ENCODE measurements at places on chromosomes 13 and 19.

DNA sequence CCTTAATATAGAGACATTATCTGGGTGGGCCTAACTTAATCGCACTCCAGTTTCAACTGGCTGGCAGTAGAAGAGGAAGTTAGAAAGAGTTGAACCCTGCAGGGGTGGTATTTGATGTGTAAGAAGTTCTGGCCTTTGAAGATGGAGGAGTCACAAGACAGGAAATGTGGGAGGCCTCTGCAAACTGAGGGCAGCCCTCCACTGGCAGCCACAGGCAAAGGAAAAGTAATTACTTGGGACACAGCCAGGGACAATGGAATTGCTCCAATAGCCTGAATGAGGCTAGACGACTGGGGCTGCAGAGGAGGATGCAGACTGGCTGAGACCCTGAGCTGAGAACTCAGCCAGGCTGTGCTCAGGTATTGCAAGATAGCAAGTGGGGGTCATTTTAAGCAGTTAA is 703.3 kb upstream of the ARGLU1 start:
- no peak for DNase-seq

- DNase-seq: no peak
Observed at GRCh38 chr19:56126983-56127780, 6.1 kb upstream of the ZNF787 start.

GRCh38 chr13:112587212-112587763 is 665 bp downstream of the TUBGCP3 start:
- DNase-seq: peak; percentile 65

GRCh38 chr13:52686376-52686775 is 33.7 kb downstream of the SUGT1 start:
- DNase-seq: no peak

- DNase-seq: no peak
Observed at GRCh38 chr19:46493236-46494145, 2.2 kb downstream of the PNMA8B start.

- no peak for DNase-seq
Observed at GRCh38 chr13:32624441-32624840, 38.2 kb downstream of the PDS5B start.

GRCh38 chr19:3359015-3359918 is 7.1 kb upstream of the NFIC start:
- DNase-seq: no peak

DNA sequence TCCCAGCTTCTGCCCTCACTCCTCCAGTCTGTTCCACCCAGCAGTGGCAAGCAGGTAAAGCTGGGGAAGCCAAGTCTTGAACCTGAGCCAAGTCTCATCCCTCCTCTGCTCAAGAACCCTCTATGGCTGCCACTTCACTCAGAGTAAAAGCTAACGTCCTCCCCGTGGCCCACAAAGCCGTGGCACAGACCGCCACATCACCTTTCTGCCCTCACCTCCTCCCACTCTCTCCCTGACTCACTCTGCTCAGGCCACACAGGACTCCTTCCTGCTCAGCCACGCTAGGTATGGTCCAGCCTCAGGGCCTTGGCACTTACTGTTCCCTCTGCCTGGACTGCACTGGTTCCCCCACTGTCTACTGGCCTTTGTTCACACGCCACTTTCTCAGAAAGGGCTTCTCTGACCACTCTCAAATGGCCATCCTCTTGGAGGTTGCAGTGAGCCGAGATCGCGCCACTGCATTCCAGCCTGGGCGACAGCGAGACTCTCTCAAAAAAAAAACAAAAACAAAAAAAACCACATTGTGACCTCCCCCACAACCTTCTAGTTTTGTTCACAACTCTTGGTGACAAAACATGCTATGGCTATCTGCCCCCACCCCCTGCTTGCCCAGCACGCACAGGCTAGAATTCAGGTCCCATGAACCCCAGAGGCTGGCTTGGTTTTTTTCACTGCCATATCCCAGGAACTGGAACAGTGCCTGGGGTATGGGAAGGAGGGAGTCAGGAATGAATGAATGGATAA is 15.8 kb downstream of the NDUFB7 start:
- DNase-seq: no peak

- DNase-seq: no peak
Observed at GRCh38 chr13:24381541-24382265, 72.3 kb downstream of the C1QTNF9 start.

DNA sequence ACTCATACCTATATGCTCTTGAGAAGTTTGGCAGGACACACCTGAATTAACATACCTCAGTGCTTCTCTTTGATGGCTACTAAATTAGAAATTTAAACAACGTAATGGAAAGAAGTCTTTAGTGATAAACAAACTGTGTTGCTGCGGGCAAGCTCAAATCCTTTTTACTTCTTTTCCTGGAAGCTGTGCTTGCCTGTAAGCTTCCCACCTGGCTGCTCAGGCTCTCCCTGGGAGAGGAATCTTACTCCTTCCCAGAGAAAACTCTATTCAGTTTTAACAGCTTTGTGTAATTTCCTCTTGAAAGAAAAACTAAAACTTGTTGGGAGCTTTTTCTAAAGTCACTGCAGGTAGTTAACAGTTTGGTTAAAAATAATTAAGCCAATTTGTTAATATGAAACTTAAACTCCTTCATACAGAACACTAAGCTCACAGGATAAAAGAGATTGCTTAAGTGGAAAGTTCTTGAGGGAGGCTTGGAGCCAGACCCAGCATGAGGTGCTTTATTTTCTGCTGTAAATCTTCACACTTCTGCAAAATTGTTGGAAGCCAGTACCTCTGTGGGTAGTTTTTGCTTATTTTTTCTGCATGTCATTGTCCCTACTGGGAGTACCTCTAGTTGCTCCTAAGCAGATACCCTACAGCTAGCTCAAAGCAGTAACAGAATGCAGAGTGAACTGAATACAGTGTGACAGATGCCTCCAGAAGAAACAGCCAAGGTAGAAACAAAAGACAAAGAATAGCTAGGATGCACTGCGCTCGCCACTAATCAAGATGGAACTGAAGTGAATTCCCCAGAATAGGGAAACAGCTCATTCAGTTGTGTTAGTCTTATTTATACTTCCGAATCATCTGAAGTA is 1253.0 kb downstream of the PCDH17 start:
- peak; percentile 14 for DNase-seq

All from left kidney (tissue), 8 donors.